Psoas muscle (tissue), 8 donors: ENCODE measurements at places on chromosomes 6 and 20. TPM values are rescaled to one million over a fixed set of nuclear protein-coding genes. Genes with fewer than 3 reads are reported as not detected.

The HLA-DQA2 gene
- 0.99 TPM for total RNA-seq

The CLDN20 gene
- total RNA-seq, result not detected

The HLA-DPB1 gene
- total RNA-seq, result 19.5 TPM

GRCh38 chr6:138509371-138509770, 10.1 kb upstream of the NHSL1 start:
- DNase-seq, result no peak

- DNase-seq, result no peak
Measured at GRCh38 chr6:7545316-7546019, 4.0 kb downstream of the DSP start.

DNA sequence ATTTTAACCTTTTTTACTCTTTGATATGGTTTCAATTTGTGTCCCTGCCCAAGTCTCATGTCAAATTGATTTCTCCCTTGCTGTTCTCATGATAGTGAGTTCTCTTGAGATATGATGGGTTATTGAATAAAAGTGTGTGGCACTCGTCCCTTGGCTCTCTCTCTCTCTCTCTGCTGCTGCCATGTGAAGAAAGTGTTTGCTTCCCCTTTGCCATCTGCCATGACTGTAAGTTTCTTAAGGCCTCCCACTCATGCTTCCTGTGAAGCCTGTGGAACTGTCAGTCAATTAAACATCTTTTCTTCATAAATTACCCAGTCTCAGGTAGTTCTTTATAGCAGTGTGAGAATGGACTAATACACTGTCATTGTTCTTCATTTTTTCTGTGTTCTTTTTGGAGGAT, 48.5 kb downstream of the LIN28B start:
- no peak for DNase-seq

GRCh38 chr6:160298121-160298520, 39.5 kb upstream of the SLC22A2 start:
- DNase-seq, result no peak

- no peak for DNase-seq
Measured at GRCh38 chr20:46368902-46369268, 37.5 kb downstream of the ELMO2 start.

DNA sequence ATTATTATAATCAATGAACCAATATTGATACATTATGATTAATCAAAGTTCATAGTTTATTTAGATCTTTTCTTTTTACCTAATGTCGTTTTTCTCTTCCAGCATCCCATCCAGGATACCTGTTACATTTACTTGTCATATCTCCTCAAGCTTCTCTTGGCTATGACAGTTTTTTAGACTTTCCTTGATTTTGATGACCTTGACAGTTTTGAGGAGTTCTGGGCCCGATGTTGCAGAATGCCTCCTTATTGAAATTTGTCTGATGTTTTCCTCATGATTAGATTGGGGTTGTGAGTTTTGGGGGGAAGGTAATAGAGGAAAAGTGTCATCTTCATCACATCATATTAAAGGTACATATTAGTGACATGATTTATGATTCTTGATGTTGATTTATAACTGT, 3.8 kb upstream of the SIRPD start:
- no peak for DNase-seq

GRCh38 chr6:50966532-50966931, 147.9 kb downstream of the TFAP2B start:
- no peak for DNase-seq

DNA sequence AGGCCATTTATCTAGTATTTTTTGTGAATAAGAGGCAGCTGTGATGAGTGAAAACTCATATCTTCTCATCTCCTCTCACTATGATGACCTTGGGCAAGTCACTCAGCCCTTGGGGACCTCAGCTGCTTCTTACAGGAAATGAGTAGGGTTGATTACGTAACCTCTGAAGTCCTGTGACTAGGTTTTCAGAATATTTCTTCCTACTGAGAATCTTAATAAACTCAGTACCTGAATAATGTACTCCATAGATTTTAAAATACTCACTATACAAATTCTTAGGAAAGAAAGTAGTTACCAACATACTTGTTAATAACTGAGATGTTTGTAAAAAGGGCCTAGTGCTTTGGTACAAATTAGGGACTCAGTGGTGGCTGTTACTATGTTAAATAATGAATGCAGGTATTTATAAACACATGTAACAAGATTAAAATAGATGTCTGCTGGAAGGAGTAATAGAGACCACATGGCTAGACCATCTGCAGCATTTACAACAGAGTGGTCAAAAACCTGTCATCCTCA, 60.9 kb downstream of the RPRD1B start:
- peak; percentile 65 for DNase-seq

GRCh38 chr6:129007701-129008373, 124.9 kb downstream of the LAMA2 start:
- DNase-seq, result no peak

DNA sequence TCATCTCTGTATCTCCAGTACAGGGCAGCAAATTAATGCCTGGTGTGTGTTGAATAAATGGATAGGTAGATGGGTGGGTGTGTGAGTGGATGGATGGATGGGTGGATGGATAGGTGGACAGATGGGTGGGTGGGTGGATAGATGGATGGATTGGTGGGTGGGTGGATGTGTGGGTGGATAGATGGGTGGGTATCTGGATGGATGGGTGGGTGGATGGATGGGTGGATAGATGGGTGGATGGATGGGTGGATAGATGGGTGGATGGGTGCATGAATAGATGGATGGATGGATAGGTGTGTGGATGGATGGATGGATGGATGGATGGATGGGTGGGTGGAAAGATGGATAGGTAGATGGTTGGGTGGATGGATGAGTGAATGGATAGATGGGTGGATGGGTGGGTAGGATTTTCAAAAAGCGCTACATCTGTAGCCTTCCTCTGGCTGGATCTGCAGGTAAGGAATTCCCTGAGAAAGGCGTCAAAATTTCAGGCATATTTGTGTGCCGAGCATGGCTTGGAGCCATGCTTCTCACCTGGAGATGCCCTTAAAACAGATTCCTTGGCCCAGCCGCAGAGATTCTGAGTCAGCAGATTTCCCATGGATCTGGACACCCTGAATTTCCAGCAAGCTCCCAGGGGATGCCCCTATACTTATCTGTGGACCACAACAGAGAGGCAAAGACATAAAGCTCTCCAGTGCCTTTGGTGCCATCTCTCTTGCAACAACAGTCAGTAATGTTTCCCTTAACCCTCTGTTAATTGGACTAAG, 177.6 kb downstream of the CDH4 start:
- no peak for DNase-seq

DNA sequence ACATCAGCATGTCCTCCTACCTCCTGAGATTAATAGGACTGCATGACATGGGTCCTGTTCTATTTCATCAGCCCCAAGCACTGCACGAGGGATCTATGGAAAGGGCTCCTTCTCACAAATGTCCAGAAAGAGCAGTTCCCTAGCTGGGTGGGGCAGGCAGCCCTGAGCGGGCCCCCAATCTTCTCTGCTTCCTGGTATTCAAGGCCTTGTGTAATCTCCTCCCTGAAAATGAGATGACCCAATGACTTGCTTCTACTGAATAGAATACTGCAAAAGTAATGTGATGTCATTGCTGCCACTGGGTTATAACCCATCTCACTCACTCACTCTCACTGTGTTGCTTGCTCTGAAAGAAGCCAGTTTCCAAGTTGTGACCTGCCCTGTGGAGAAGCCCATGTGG, 126.4 kb downstream of the OPRM1 start:
- DNase-seq, result no peak

- no peak for DNase-seq
Measured at GRCh38 chr6:117521791-117522502, 39.5 kb downstream of the DCBLD1 start.

DNA sequence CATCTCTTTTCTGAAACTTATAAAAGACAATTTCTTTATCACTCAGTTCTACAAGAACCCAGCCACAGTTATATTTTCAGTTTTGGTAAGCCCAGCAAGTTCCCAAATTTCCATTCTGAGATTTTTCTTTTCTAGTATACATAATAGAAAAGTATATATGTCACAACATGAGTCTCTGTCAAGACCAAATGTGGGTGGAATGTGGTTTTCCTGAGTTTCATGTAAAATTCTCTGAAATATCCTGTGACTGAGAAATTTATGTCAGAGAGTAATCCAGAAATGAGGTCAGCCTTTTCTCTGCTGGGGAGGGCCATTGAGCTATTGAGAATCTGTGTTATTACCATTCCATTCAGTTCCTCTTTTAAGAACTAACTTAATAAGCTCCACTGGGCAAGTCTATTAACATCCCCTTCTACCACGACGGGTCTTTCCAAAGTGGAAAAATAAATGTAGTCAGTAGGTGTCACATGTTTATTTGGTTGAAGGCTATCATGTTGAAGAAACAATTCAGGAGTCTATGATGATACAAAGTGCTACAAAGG, 100.7 kb upstream of the HMGN3 start:
- no peak for DNase-seq
